NCI-H510A treated with DMSO at 0.1 percent for 48 hours (cell line): ENCODE measurements at places on chromosomes 3 and 15.

GRCh38 chr3:50112462-50112861, 23.7 kb downstream of the RBM5 start:
- DNase-seq: peak; percentile 77

DNA sequence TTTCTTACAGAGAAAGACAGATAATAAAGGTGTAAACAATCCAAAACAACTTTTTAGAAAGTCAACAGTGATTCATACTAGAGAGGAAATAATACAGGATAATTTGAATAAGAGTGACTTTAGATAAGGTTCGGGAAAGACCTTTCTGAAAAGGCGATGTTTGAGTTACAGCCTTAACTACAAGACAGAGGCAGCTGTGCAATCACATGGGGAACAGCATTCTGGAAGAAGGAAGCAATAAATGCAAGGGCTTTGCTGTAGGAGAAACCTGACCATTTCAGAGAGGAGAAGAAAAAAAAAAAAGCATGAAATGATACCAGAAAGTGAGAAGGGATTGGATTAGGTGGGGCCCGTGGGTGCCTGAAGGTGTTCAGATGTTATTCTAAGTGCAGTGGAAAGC, 200.6 kb upstream of the ATP11B start:
- no peak for DNase-seq

GRCh38 chr3:13073326-13074005, at the start of gene IQSEC1:
IQSEC1 (minus strand) TSS chr3:13073429; CDS start chr3:13073014, 415 bp downstream.
- no peak for DNase-seq

- DNase-seq: no peak
Measured at GRCh38 chr3:151562891-151563290, 102.0 kb upstream of the IGSF10 start.

GRCh38 chr3:112381673-112382542, 49.0 kb downstream of the CD200 start:
- DNase-seq: no peak

- no peak for DNase-seq
Measured at GRCh38 chr3:85003479-85003878, 44.7 kb downstream of the CADM2 start.

- DNase-seq: no peak
Measured at GRCh38 chr15:47337106-47337505, 380.2 kb upstream of the SEMA6D start.

DNA sequence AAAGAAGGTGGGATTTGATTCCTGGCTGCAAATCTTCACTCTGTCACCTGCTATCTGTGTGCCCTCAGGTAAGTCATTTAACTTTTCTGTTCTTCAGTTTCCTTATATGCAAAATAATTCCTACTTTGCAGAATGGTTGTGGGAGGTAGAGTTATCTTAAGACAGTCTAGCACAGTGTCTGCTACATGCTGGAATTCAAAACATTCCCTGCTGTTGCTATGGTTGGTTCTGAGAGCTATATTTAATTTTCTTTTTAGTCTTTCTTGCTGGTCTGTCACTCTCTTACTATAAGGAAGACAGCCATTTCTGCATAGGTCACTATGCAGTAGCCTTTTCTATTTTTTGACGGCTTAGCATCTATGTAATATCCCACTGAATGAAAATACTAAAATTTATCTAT, 4.0 kb upstream of the ADPGK start:
- no peak for DNase-seq

- DNase-seq: no peak
Measured at GRCh38 chr15:38680775-38681174, 116.2 kb upstream of the RASGRP1 start.

GRCh38 chr3:126858887-126859286, 124.0 kb upstream of the PLXNA1 start:
- DNase-seq: no peak

DNA sequence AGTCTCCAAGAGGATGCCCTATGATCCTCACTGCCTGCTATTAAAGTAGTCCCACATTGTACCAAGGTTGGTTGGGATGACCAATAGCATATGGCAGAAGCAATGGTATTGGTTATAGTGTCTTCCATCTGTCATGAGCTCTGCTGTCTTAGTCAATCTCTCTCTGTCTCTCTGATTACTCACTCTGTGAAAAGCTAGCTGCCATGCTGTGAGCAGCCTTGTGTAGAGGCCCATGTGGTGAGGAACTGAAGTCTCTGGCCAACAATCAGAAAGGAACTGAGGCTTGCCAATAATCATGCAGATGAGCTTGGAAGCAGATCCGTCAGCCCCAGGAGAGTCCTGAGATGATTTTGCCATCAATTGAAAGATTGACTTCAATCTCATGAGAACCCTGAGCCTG, 60.3 kb upstream of the CFAP161 start:
- DNase-seq: no peak

GRCh38 chr3:172700256-172700655, 10.6 kb downstream of the NCEH1 start:
- DNase-seq: no peak

DNA sequence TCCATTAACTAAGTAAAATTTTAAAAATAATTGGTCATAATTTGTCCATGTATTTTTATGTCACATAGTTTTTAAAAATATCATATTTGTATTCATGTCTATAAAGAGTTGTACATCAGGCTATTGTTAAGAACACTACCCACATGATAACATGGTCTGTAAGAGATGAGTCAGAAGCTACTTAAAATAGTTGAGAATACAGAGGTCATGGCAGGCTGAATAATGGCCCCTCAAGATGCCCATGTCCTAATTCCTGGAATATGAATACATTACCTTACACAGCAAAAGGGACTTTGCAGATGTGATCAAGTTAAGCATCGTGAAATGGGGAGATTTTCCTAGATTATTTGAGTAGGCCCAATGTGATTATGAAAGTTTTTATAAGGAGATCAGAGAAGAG, 782.9 kb upstream of the GOLIM4 start:
- no peak for DNase-seq

DNA sequence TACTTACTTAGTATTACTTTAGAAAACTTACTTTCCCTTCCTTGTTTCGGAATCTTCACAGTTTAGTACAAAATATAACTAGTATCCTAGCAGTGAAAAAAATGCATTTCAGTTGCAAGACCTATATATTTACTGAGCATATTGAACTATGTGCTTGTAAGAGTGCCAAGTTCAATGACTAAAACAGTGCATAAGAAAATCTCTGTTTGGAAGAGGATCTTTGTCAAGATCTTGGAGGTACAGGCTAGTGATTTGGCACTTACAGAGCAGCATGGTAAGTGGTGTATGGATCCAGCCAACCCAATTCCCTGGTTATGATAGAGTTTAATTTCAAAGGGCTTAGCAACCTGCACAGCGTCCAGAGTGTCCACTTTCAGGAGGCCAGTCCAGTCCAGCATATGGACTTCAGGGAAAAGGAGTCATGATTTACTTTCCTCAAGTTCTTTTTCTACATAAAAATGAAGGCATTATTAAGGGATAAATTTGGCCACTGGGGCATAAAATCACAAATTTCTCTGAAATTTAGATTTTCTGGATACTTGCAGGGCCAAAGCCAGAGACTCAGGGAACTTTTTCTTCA, 625.8 kb upstream of the BCHE start:
- no peak for DNase-seq

DNA sequence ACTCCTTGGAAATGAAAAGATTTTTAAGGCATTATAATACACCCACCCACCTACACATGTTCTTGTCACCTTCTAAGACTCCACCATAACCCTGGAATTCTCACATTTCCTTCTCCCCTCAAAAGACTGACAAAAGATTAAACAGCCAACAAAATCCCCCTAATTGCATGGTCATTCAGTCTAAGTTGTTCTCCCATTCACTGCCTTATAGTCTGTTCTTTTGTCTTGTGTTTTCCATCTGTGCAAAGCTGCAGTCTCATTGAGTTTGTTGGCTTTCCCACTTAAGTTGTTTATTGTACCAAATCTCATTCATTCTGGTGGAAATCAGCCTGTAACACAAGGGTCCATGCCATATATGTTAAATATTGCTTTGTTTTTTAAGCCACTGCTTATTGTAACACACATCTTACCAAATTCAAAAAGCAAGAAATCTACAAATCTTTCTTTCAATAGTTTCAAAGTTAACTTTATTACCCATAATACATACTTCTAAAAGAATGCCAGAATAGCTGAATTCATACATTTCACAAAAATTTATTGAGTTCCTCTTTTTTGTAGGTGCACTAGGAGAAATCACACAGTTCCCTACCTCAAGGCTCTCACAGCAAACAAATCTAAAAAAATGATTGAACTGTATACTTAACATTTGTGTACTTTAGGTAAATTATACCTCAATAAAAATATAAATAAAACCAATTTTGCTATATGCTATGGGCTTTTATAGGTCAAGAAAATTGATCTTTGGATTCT, 2.4 kb upstream of the RCN2 start:
- DNase-seq: no peak

GRCh38 chr3:86938416-86939105, 52.4 kb downstream of the VGLL3 start:
- no peak for DNase-seq

- no peak for DNase-seq
Measured at GRCh38 chr15:70246623-70247220, 149.0 kb upstream of the TLE3 start.

- no peak for DNase-seq
Measured at GRCh38 chr3:172153335-172153861, 114.0 kb downstream of the FNDC3B start.
